ENCODE measurements at places on chromosomes 7 and 10.

- DNase-seq = no peak
These were observed 18.3 kb downstream of the ZFAND2A start for GRCh38 chr7:1141651-1142050.

DNA sequence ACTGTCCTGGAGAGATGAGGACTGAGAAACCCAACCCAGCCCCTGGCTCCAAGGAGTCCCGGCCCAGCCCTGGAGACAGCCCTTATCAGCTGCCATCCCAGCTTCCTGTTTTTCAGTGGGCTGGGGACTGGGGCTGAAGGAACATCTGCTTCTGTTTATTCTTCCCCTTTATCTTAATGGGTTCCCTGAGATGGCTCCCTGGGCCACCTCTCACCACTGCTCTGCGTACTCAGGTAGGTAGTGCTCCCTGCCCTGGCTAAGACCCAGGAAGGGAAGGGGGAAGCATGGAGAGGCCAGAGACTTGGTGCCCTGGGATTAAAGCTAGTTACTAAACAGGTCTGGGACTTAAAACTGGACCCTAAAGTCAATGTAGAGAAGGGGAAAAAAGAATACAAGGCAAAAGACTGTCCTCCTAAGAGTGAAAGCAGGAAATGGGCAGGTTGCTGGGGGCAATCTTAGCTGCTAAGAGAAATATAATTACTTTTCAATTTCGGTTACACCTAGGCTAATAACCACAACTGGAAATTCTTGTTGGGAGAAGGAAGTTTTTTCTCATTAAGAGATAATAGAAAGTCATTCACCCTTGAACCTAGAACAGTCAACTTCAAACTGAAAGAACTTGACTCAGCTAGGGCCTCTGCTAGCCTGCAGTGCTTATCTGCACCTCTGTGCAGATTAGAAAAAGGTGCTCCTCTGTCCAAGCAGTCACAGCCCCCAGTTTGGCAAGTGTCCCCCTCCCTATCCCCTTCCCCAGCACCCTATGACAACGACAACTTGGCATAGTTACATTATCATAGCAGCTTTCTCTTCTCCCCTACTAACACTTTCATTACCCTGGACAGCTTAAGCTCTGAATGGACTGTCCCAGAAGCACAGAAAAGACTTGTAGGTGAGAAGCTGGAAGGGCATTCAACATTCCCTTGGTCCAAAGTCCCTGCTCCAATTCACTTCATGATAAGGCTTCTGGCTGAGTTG lies 65.6 kb upstream of the KDM7A start:
- DNase-seq = no peak

DNA sequence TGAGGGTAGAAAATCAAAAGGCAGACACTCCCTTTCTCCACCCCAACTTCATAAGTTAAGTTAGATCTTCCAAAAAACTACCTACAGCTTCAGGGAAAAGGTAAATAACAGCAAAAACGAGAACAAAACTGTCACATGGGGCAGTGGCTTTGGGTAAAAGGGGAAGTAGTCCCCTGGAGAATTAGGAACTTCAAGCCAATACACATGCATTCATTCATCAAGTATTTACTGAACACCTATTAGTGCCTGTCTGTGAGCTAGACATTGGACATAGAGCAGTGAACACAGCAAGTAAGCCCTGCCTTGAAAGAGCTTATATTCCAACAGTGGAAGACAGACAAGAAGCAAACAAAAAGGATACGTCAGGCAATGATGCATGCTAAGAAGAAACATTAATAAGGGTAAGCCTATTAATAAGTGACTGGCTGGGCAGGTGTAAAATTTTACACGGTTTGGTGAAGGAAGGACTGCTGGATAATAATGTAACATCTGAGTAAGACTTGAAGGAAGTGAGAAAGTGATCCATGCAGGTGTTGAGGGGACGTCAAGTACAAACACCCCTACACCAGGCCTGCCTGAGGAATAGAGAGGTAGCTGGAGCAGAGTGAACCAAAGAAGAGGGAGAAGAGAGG lies 69.6 kb upstream of the RAPGEF5 start:
- DNase-seq = no peak

- no peak for DNase-seq
These were observed 22.8 kb upstream of the ANKRD2 start for GRCh38 chr10:97549587-97550322.

GRCh38 chr7:39132306-39132705 lies 154.6 kb downstream of the POU6F2 start:
- no peak for DNase-seq

GRCh38 chr10:124228471-124228870 lies 135.1 kb upstream of the CHST15 start:
- DNase-seq = no peak

DNA sequence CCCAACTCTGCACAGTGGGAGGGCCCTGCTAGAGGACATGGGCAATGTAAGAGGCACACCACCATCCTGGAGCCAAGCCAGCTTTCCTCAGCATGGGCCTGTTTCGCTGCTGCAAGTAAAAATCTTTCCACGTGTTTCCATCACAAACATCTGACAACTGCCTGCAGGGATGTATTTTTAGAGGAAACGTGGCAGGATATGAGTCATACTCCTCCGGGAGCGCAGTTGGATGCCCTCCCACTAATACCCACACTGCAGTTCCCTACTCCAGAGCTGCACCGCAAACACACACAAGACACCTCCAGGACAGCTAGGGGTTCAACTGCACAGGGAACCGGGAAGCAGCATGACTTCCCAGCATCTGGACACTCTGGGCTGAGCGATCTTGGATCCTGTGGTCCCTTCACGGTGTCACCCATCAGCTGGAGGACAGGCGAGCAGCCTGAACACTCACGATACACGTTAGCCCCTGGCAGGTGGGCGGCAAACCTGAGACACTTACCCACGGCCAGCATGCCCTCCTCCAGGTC lies 26.1 kb downstream of the PLAC9 start:
- no peak for DNase-seq
